Activated CD4-positive, alpha-beta T cell treated with anti-CD3 and anti-CD28 coated beads, Interleukin-2, amount 10 ng/mL, durations not matched to agents 7 days and 5 days (primary cell): ENCODE measurements at places on chromosomes 3 and 15. TPM values are rescaled to one million over a fixed set of nuclear protein-coding genes. Genes with fewer than 3 reads are reported as not detected.

CHAC1 gene
- total RNA-seq, result 6.7 TPM

CHL1 gene
- not detected for total RNA-seq

CACNA2D2 gene
- total RNA-seq, result 0.60 TPM

ALDH1L1 gene
- not detected for total RNA-seq

GHSR gene
- not detected for total RNA-seq

FBN1 gene
- 1.6 TPM for total RNA-seq

KIF7 gene
- 0.65 TPM for total RNA-seq

FBXL22 gene
- total RNA-seq, result 0.81 TPM

EPHB3 gene
- total RNA-seq, result 0.22 TPM

HHLA2 gene
- total RNA-seq, result 3.0 TPM

GCNT3 gene
- not detected for total RNA-seq

SAXO2 gene
- 14.3 TPM for total RNA-seq

DNA sequence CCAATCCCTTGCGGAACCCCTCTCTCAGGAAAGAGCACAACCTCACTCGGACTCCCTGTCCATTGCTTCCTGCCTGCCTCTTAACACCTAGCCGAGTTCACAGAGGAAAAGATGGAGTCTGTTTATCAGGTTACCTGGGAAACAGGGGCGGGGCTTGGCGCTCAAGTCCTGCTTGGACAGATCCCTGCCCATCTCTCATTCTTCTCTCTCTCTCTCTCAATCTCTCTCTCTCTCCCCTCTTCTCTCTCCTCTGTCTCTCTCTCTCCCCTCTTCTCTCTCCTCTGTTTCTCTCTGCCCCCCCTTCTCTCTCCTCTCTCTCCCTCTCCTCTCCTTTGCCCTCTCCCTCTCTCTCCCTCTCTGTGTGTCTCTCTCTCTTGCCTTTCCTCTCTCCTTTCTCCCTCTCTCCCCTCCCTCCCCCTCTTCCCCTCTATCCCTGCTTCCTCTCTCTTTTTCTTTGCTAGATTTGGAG is at the start of gene EFHB:
Gene EFHB, minus strand, starts transcription at position 120 of the 469 bp plus-strand sequence. CDS start 199 bp downstream, outside the sequence.
- peak; percentile 16 for DNase-seq

- DNase-seq, result no peak
Measured at GRCh38 chr3:133983576-133984560, 45.9 kb downstream of the SLCO2A1 start.

GRCh38 chr3:142981108-142981507 is 17.6 kb upstream of the PAQR9 start:
- DNase-seq, result no peak

DNA sequence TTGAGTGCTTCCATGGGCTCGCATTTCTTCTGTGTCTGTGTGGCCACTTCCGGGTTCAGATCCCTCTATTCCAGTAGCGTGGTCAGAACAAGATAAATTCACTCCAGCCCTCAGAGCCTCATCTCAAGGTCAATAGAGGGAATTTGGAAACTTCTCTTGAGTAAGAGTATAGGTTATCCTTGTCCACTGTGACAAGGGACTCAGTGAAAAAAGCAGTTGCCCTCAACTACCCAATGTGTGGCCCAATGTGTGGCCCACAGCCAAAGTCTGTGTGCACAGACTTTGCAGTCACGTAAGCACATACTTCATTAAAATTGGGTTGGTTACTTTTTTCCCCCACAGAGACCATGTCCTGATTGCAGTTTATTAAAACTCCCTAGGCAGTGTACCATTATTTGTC is 305.6 kb upstream of the SEMA6D start:
- no peak for DNase-seq

DNA sequence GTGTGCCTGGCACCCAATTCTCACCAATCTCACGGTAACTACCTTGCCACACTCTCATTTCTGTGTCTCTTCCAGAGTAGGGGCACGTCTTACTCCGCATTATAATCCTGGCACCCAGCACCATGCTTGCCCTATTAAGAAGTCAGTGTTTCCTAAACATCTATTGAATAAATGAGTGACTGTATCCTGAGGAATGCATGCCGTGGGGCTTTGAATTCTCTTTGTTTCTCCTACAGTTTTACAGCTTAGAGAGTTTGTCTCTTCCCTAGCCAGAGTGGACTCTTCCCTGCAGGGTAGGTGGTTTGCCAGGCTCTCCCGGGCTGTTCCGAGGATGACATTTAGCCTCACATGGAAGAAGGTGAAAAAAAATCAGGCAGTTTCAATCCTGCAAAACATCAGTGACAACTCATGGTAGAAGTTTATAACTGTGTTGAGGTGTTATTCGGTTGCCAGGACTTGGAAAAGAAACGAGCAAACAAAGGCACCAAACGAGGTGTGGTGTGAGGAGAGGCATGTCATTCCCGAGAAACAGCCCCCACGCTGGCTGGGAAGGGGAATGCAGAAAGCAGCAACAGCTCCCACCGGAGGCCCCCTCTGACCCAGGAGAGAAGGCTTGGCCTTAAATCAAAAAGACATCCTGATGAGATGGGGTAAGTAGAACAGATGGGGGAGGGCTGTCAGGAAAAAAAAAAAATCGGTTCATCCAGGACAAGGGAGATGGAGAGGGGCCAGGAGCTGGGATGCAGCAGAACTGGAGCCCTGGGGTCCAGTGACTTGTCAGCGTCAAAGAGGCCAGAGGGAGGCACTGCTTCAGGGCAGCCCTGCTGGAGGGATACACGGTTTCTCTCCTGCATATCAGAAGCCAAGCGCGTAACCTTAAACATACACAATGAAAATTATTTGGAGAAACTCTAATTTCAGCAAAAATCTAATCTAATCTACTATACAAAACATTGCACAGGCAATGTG is 168.4 kb upstream of the ARRDC4 start:
- DNase-seq, result no peak

DNA sequence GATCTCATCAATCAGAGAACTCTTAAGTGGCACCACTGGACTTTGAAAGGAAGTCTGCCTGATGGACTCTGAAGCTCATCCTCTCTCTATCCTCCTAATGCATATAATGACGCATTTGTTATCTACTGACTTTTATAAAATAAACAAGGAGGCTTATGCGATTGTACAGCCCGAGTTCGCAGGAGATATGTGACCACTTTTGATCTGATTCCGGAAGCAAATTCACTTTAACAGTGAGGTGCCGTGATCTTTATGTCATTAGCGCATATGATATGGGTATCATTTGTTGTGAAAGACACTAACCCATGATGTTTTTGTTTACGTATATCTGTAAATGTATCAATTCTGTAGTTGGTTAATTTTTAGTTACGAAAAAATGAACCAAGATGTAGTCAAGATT is 427 bp upstream of the RNF111 start:
- no peak for DNase-seq

DNA sequence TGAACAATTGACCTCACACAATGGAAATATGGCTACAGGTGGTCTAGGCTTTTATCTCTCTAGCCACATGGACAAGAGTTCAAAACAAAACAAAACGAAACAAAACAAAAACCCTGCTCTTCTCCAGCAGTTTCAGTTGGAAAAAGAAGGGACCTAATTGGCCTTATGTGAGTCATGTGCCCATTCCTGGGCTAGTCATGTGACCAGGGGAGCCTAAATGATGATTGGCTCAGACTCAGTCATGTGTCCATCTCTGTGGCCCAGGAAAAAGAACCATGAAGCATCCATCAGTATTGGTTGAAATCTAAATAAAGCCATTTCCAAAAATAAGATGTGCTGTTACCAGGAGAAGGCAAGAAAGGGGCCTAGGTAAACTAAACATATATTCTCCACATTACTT is 96.8 kb downstream of the ANXA2 start:
- DNase-seq, result no peak

DNA sequence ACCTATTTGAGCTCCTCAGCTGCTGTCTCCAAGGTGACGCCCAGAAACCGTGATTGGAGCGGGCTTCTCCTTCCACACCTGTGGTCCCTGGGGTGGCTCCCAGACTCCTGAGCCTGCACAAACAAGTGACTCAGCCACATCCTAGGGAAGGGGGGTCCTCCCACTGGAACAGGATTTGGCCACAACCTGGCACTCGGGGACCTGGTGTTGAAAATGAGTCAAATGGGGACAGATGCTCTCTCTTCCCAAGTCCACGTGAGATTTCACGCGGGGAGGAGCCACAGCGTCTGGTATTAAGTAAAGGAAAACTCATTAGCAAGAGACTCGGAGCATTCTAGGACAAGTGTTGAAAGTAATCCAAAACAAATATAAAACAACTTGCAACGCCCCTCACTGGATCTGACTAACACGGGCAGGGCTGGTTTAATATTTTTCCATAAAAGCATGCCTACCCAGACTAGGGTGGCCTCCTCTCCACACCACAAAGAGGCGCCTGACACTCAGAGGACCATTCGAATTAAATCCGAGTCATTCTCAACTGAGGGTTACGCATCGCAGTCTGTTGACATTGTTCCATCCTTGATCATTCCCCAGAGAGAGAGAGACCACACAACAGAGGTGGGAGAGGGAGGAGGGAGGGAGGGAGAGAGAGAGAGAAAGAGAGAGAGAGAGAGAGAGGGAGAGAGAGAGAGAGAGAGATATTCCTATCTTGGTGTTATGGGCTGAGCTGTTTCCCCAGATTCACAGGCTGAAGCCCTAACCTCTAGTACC is 74.4 kb downstream of the MGLL start:
- no peak for DNase-seq

GRCh38 chr15:43493703-43494472 is 932 bp upstream of the TP53BP1 start:
- no peak for DNase-seq

DNA sequence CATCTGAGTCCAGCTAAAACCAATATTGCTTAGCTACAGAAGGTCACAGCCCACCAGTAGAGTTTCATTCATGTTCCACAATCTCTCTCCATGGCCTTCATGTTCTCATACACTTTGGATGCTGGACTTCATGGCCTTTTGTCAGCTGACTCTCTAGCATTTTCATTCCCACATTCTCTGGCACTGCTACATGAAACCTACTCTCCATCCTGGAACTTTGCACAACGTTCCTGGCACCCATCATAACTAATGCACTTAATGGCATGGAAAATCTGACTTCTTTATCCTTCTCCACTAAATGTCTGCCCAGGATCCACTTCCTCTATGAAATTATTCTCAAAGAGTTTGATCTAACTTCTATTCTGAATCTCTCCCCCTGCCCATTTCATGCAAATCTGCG is 56.9 kb downstream of the SLC9A9 start:
- DNase-seq, result no peak

GRCh38 chr15:72168808-72169190 is 28.8 kb downstream of the GRAMD2A start:
- DNase-seq, result no peak

DNA sequence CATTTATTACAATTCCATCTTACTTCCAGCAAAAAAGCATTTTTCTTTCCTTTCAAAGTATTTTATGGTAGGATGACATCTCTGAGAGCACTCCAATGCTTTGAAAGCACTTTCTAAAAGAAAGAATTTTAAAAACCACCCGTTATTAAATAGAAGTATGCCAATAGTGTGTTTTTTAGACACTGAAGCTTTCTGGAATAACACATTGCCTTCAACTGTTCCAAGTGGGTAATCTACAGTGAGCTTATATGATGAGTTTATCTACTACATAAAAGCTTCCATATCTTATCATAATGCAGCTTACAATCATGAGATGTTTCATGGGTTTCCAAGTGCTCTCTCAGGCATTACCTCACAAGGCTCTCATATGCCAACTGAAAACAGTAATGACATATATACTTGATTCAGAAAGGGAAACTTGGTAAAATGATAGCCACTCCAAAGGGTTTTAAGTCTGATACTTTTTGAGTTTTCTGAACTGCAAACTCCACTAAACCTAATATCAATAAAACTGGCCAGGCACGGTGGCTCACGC is 14.1 kb downstream of the CMTM6 start:
- no peak for DNase-seq

DNA sequence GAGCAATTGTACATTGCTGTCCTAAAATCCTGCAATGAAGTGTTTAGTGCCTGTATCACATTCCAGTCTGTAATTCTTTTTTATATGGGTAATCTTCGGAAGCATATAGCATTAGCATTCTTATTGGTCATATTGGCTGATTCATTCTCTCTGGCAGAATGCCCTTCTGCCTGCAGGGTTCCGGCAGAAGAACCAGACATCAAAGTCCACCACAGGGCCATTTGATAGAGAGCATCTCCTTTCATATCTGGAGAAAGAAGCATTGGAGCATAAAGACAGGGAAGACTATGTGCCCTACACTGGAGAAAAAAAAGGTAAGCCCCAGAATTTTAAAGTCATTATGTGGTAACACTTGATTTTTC is 39.6 kb downstream of the TMOD3 start:
- no peak for DNase-seq

- DNase-seq, result no peak
Measured at GRCh38 chr15:96869122-96869521, 538.6 kb downstream of the NR2F2 start.

- no peak for DNase-seq
Measured at GRCh38 chr3:109161487-109162123, 25.1 kb downstream of the C3orf85 start.

- DNase-seq, result no peak
Measured at GRCh38 chr3:99856437-99857220, 39.0 kb downstream of the CMSS1 start.

DNA sequence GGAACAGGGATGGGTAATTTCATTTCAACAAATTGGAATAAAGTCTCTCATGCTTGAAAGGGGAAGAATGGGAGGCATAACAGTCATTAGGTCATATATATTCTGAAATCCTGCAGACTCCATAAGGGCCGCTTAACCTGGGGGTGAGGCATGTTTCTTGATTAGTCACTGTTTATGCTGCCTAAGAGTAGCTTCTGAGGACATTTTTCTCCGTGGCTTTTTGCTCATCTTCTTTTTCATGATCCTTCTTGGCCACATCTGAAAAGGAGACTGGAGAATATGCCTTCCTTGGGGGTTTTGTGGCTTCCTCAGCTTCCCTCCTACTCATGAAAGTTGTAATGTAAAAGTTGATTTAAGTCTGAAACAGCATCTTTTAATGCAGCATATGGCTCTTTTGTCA is 20.0 kb upstream of the CFAP20DC start:
- DNase-seq, result peak; percentile 6

GRCh38 chr15:40343512-40343911 is 2.8 kb upstream of the CCDC9B start:
- no peak for DNase-seq

- peak; percentile 43 for DNase-seq
Measured at GRCh38 chr15:85625856-85626255, 168.9 kb downstream of the KLHL25 start.

GRCh38 chr15:53197426-53197839 is 407.3 kb upstream of the ONECUT1 start:
- peak; percentile 46 for DNase-seq

DNA sequence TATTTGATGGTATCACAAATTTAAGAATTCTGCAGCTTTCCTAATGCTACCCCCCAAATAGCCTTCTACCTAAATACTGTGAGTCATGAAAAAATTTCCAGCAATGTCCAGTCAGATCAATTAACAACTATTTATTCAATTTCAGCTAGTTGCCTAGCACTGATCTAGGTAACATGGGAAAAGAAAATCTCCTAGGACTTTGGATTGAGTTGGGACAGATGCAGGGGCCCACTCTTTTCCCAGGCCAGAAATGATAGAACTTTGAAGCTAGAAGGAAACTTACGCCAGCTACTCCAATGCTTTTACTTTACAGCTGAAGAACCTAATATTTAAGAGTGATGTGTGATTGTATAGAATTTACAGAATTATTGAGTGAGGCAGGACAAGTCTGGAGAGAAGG is 196.3 kb downstream of the FMN1 start:
- no peak for DNase-seq

GRCh38 chr15:73232776-73233175 is 136.0 kb downstream of the HCN4 start:
- no peak for DNase-seq

- no peak for DNase-seq
Measured at GRCh38 chr3:37766797-37767776, 94.6 kb upstream of the CTDSPL start.
